Heart right ventricle (tissue), 16 donors: ENCODE measurements at places on chromosomes 16 and 17. TPM values are rescaled to one million over a fixed set of nuclear protein-coding genes. Genes with fewer than 3 reads are reported as not detected.

DNA sequence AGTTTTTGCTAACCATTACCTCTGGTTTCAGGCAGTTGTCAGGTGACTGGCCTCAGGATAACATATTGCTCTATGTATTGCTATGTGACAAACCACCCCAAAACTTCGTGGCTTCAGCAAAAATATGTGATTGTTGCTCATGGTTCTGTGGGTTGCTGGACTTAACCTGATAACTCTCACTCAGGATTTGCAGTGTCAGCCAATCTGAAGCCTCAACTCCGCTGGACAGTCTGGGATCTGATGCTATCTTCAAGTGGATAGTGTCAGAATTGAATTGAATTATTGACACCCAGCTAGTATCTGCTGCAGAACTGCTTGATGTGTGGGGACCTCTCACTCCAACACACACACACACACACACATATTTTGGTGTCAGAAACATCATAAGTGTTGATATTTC, 34.7 kb upstream of the GUCY2D start:
- no peaks in the 10 kb centered on the region for H3K36me3 ChIP-seq
- H3K27me3 ChIP-seq, result no peaks in the 10 kb centered on the region
- no peak overlapping the region for H3K4me3 ChIP-seq
- H3K4me1 ChIP-seq, result no peaks in the 10 kb centered on the region

Gene NPIPB13
- total RNA-seq, result 8.2 TPM

- no peaks in the 10 kb centered on the region for H3K36me3 ChIP-seq
- DNase-seq, result no peak
- H3K4me1 ChIP-seq, result peaks cover 25% of the 10 kb centered on the region
- no peaks in the 10 kb centered on the region for H3K27me3 ChIP-seq
- H3K27ac ChIP-seq, result no peak overlapping the region
- no peak overlapping the region for H3K4me3 ChIP-seq
Measured at GRCh38 chr16:66647866-66648265, 43.4 kb downstream of the CMTM3 start.

DNA sequence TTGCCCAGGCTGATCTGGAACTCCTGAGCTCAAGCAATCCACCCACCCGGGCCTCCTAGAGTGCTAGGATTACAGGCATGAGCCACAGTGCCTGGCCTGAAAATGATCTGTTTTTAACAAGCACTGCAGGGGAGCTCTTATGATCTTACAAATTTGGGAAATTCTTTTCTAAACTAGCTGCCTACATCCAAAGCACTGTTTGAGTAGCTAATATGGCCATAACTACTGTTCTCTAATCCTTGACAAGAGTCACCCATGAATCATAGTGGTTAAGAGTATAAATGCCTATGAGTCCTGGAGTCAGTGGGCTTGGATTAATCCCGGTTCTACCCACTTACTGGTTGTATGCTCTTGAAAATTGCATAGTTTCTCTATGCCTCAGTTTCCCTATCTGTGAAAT, 1.4 kb upstream of the CPPED1 start:
- no peaks in the 10 kb centered on the region for H3K27me3 ChIP-seq
- no peak overlapping the region for H3K4me3 ChIP-seq
- no peak for DNase-seq
- no peaks in the 10 kb centered on the region for H3K36me3 ChIP-seq
- peaks cover 15% of the 10 kb centered on the region for H3K4me1 ChIP-seq
- H3K27ac ChIP-seq, result no peak overlapping the region

- DNase-seq, result no peak
- H3K4me1 ChIP-seq, result no peaks in the 10 kb centered on the region
- H3K36me3 ChIP-seq, result no peaks in the 10 kb centered on the region
- no peak overlapping the region for H3K27ac ChIP-seq
Measured at GRCh38 chr17:773467-774312, 8.4 kb downstream of the GLOD4 start.

DNA sequence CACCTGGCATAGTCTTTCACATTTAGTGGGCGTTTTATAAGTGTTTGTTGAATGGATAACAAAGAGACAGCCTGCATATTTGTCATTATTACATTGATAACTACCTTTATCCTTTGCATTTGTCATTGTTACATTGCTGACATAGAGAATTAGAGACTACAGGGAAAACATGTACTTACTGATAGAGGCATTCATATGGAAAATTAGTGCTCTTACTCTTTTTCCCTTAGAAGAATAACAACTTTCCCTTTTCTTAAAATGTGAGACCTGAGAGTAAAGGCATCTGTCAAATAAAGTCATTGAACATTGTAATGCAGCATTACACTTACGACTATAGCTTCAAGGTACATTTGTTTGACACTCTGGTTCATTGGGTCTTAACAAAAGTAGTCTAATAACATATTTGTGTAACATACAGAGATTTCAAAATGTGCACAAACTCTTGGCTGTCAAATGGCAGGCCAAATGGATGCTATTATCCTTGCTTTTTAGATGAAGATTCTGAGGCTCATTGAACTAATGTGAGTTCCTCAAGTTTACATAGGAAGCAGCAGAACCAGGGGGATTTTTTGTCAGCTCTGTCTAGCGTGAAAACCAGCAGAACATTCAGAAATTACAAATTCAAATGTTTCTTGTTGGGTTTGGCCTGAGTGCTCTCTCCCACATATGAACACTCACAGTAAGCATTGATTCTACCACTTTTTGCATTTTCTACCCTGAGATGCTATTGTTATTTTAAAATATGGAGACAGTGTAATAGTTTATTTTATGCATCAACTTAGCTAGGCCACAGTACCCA, 28.5 kb downstream of the SMIM36 start:
- no peaks in the 10 kb centered on the region for H3K4me1 ChIP-seq
- no peaks in the 10 kb centered on the region for H3K36me3 ChIP-seq
- no peak overlapping the region for H3K27ac ChIP-seq
- H3K27me3 ChIP-seq, result no peaks in the 10 kb centered on the region

DNA sequence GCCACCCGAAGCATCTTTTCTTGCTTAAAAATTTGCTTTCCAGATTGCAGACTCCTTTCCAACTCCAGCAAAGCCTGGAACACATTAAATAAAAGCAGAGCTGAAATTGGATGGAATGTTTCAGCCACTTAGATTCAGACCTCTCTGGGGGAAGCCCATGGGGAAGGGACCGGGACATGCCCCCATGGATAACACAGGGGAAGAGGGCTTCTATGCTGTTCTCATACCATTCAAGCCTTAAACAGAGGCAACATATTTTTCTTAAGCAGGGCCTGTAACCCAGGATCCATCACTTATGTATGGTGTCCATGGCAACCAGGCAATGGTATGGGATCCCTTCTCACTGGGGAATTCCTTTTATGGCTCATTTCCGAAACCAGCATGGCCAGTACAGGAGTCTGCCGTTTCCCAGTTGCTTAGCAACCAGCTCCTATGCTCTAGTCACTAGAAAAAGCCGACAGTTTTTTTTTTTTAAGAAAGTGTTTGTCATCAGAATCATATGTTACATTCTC, 62.0 kb upstream of the MARCHF10 start:
- no peaks in the 10 kb centered on the region for H3K27me3 ChIP-seq
- DNase-seq, result no peak
- H3K4me3 ChIP-seq, result no peak overlapping the region
- H3K36me3 ChIP-seq, result no peaks in the 10 kb centered on the region
- no peak overlapping the region for H3K27ac ChIP-seq

DNA sequence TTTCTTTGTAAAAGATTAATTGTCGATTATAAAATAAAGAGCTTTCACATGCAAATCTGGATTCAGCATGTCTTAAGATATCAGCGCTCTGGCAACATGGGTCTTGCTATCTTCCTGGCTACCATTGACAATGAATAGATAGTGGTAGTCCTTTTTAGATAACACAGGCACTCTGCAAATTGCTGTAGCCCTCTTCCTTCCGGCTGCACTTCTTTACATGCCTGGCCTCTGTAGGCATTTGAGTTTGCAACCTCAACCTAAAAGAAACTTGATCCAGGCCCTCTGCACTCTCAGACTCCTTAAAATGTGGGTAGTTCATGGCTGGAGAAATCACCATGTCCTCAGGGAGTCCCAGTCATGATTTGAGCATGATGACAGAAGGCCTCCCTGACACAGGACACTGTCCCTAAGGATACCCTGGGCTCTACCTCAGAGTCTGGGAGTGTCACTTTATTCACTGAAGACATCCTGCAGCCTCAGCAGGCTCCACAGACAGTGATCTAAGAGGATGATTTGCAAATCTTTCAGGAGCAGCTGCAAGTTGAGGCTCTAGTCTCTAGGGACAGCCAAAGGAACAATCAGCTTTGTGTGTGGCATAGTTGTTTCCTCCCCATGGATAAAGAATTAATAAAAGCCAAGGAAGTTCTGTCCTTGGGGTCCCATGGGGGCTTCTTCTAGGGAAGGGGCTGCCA, 529.4 kb downstream of the RBFOX1 start:
- no peak overlapping the region for H3K4me3 ChIP-seq
- DNase-seq, result no peak
- H3K36me3 ChIP-seq, result no peaks in the 10 kb centered on the region
- H3K27ac ChIP-seq, result no peak overlapping the region

DNA sequence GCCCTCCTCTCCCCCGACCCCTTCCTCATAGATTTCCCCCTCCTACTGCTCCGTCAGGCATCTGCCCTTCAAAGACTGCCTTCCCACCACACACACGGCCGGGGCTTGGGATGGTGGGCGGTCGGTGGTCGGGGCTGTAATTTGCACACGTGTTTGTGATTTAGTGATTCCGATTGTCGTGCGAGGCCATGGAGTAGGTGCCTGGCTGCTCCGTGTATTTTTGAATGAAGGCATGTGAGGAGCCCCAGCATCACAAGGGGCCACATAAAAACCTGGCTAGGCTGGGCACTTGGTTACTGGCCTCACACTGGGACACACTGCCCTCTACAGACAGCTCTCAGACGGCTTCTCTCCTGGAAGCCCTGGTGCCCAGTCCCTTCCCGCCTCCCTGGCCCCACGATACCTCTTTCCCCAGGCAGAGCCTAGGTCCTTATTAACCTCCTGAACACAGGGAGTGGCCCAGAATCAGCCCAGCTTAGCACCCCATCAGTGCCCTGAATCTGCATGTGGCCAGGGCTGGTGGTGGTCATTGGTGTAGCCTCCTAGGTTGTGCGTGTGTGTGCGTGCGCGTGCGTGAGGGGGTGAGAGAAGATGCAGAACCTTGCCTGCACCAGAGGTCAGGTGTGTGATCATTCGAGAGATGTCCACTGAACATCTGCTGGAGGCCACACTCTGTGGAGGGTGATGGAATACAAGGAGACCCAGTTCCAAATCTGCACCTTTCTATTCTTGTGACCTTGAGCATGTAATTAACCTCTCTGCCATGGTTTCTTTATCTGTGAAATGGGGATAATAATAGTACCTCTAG, 1.3 kb upstream of the SOCS1 start:
- H3K4me1 ChIP-seq, result peaks cover 57% of the 10 kb centered on the region
- no peaks in the 10 kb centered on the region for H3K27me3 ChIP-seq
- peak; percentile 61 for DNase-seq
- peak overlapping the region; percentile 97 for H3K27ac ChIP-seq

DNA sequence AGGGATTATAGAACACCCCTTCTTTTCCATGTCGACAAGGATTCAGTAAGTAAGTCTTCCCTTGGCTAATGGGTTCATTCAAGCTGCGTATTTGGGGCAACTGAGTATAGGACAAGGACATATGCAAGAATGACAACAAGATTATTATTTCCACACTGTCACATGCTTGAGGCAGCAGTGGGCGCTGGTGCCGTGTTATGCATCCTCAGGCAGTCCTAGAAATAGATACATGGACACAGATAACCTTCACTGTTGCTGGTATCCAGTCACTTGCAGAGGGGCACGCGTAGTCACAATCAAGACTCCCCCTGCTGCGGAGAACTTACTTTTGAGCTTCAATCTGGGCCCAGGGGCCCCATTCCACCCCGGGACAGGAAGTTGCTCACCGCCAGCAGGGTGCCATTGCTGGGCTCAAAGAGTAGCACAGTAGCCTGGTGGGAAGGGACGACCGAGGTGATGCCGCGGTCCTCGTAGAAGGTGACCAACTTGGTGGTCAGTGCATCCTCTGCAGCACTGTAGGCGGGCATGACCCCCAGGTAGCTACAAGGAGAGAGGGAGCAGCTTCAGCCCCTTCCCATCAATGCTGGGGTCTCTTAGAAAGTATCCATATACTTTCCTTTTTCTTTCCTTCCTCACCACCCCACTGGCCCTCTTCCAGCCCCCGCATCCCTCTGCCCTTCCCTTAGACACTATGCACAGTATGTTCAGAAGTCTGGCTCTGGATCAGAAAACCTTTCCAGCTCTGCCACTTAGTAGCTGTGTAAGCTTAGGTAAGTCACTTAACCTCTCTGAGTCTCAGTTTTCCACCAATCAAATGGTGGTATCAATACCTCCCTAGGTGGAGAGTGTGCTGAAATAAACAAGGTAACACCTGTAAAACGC, 804 bp downstream of the CRYM start:
- H3K36me3 ChIP-seq, result no peaks in the 10 kb centered on the region
- DNase-seq, result no peak
- H3K4me3 ChIP-seq, result peak overlapping the region; percentile 45
- H3K27ac ChIP-seq, result no peak overlapping the region
- peaks cover 22% of the 10 kb centered on the region for H3K27me3 ChIP-seq

- H3K27ac ChIP-seq, result no peak overlapping the region
- H3K4me1 ChIP-seq, result peaks cover 12% of the 10 kb centered on the region
- no peaks in the 10 kb centered on the region for H3K36me3 ChIP-seq
- H3K27me3 ChIP-seq, result no peaks in the 10 kb centered on the region
Measured at GRCh38 chr17:66426397-66427033, 124.1 kb downstream of the PRKCA start.

Gene FDXR
- 4.2 TPM for total RNA-seq

- DNase-seq, result no peak
- H3K27ac ChIP-seq, result no peak overlapping the region
- H3K27me3 ChIP-seq, result no peaks in the 10 kb centered on the region
- H3K4me1 ChIP-seq, result peaks cover 20% of the 10 kb centered on the region
- H3K4me3 ChIP-seq, result no peak overlapping the region
Measured at GRCh38 chr17:65064452-65065019, 8.0 kb upstream of the GNA13 start.

Gene SPNS3
- total RNA-seq, result 2.4 TPM

Gene MYH2
- not detected for total RNA-seq

DNA sequence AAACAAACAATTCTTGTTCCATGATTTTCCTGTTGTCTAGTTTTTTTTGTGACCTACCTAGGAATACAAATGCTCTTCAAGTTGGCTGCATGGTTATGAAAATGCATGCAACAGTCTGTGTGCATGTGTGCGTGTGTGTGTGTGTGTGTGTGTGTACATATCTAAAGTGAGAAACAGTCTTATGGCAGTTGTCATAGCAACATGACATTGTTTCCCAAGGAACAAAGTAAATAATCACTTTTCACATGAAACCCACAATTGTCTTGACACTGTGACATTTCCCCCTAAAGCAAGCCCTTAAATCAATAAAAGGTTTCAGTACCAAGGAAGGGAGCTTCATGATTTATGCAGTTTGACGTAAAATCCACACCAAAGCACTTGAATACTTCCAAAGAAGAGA, 758.4 kb downstream of the CDH8 start:
- H3K27ac ChIP-seq, result no peak overlapping the region
- H3K4me1 ChIP-seq, result no peaks in the 10 kb centered on the region
